Activated naive CD4-positive, alpha-beta T cell treated with anti-CD3 and anti-CD28 coated beads, Interleukin-2, amount 50 U/mL, for 16 hours (primary cell): ENCODE measurements at places on chromosomes 6 and 20.
A peak's percentile ranks its signal among the peaks of the same experiment; 100 is the strongest.

- DNase-seq = no peak
Measured at GRCh38 chr6:104692008-104692407, 167.7 kb downstream of the HACE1 start.

DNA sequence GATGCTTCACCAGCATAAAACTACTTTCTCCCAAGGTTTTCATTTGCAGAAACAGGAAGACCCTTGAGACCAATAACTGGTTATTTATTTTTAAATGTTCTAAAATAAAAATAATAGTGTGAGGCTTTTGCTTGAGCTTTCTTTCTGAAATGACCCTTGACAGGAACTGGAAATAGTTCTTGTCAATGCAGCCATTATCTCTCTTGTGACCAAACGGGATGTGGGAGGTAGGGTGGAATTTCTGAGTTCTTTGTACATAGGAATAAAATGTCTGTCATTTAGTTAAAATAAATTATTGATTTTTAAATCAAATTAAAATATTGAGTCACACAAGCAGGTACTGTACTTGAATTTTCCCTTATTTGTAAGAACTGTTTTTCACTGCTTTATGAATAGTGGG, 110.2 kb upstream of the CCN2 start:
- DNase-seq = no peak

- DNase-seq = no peak
Measured at GRCh38 chr6:17907406-17908229, 79.8 kb downstream of the KIF13A start.

DNA sequence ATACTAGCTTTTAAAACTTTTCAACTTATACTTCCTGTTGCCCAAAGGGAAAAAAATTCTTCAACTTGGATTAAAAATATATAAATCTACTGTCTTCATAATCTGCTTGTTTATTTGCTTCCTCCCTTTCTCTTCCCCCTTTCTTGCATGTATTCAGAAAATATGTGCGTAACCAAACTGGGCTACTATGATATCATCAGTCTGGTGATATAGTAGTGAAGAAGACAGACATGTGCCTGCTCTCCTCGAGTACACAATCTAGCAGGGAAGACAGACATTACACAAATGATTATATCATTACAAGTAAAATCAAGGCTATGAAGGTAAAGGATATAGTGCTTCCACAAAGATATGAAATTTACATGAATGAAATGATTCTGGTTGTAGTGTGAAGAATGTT, 31.0 kb downstream of the IBTK start:
- DNase-seq = no peak

DNA sequence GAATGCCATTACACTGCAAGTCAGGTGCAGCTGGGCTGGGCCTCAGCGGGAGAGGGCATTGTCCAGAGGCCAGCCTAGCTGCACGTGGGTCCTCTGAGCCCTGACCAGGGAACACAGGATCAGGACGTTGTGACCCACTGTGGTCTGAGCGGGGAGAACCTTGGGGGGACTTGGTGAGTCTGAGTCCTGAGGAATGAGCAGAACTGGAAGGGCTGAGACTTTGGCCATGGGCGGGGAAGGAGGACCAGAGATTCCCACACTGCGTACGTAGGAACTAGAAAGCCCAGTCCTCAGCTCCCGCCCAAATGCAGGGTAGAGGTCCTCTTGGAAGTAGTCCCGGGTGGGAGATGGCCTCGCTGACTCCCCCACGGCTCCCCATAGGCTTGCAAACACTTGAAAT, 42.5 kb downstream of the GABRR2 start:
- no peak for DNase-seq

- DNase-seq = no peak
Measured at GRCh38 chr6:36636283-36636682, 42.1 kb downstream of the SRSF3 start.

- DNase-seq = no peak
Measured at GRCh38 chr6:116586276-116586675, 15.0 kb downstream of the RWDD1 start.

DNA sequence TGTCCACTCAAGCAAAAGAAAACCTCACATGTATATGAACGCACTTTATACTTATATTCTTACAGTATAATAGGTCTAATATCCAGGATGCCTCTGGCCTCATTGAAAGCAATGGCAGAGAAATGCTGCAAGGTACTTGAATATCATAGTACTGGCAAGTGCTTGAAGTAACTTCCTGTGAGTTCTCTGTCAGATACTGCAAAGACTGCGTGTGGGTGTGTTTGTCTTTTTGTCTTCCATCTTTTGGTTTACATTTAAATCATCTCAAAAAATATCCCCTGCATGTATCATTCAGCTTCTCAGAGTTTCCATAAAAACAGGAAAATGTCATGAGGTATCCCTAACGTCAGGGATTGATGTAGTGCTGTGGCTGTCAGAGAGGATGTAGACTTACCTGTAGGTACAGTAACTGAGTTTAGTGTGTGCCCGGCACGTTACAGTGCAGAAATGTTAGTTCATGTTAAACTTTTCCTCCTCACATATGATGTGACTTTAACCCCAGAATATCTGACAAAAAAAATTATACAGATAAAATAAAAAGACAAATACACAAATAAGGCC, 184.3 kb downstream of the DST start:
- no peak for DNase-seq

- DNase-seq = peak; percentile 25
Measured at GRCh38 chr6:105981002-105981887, 104.9 kb upstream of the PRDM1 start.

DNA sequence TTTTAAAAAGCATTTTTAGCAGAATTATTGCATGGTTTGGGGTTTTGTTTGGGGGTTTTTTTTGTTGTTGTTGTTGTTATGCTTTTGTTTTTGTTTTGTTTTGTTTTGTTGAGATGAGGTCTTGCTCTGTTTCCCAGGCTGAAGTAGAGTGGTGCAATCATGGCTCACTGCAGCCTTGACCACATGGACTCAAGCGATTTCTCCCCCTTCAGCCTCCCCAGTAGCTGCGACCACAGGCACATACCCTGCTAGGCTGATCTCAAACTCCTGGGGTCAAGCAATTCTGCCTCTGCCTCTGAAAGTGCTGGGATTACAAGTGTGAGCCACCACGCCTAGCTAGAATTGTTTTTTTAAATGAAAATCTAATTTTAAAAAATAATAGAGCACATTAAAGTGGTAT, 35.7 kb downstream of the UBR2 start:
- no peak for DNase-seq

GRCh38 chr6:37776566-37776965, 43.0 kb upstream of the ZFAND3 start:
- no peak for DNase-seq

DNA sequence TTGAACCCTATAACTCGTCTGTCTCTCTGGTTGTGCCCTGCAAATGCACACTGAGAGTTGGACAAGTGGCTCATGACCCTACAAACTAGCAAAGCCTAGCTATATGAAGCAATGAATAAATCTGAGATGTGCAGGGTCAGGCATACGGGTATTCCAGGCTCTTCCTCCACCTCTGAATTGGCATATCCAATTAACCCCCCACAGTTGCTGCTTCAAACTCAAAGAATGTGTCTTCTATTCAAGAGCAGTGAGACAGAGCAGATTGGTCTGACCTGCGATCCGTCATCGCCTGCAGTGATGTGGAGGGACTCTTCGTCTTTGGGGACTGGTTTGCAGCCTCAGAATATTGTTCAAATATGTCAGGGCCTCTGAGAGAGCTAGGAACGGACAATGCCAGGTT, 59.8 kb downstream of the LAMP5 start:
- no peak for DNase-seq

DNA sequence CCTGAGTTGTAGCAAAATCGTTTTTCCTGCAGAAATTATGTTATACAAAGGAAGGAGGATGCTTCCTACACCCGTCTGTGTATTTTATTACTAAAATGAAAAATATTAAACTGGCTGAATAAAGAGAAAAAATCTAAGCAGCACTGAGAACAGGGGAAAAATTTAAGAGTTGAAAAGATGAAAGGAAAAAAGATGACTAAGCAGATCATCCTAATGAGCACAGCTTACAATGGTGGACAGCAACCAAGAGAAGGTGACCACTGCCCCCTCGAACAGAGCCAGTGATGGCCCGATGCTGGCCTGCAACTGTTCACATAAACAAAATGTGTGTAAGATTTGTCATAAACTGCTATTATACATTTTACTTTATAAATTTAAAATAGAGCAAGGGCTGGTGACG, 4.2 kb downstream of the PROKR2 start:
- no peak for DNase-seq

- DNase-seq = no peak
Measured at GRCh38 chr6:10338151-10338550, 76.7 kb downstream of the TFAP2A start.

DNA sequence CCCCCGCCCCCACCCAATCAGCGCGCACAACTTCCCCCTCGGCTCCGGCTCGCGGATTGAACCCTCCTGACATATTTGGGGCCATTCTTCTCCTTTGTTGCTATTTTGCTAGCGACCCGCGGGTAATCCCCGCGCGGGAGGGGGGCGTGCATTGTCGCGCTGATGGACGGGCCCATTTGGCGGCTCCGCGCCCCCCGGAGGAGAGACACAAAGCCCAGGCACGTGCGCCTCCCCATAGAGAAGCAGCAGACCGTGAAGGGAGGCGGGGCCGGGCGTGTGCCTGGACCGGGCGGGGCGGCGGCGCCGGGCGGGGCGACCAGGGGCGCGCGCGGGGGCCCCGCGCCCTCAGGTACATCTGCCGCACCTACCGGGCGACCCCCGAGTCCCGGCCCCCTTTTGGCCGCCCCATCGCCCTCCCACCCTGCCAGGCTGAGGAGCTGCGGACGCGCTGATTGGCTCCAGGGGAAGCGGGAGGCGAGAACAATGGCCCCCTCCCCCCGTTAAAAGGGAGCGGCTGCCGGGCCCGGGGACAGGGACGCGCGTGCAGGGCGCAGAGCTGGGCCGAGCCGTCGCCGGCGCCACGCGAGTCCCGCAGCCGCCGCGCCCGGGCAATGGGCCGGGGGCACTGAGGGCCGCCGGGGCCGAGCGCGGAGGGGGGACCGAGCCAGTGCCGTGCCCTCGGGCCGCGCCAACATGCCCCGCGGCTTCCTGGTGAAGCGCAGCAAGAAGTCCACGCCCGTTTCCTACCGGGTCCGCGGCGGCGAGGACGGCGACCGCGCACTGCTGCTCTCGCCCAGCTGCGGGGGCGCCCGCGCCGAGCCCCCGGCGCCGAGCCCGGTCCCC, at the start of gene INSM1:
INSM1 (plus strand) TSS at position 530 of the 843 bp plus-strand sequence; CDS start at position 694, 164 bp downstream.
- no peak for DNase-seq

GRCh38 chr6:168028181-168028580, 30.7 kb downstream of the KIF25 start:
- DNase-seq = no peak

DNA sequence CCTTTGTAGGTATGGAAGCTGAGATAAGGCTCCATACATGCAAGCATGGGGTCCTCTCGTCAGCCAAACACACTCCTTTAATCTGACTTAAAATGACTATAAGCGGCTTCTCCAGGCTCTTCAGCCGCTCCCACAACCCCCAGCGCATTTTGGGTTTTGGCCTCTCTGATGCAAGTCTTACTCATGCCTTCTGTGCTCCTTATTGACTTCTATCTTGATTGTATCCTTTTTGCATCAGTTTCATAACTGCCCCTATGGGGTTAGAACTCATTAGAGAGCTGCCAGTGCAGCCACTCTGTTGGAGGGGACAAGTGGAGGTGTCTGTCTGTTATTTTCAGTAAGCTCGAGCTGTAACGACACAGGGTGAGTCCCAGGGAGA, 70.1 kb upstream of the TAB2 start:
- no peak for DNase-seq

GRCh38 chr20:62539198-62540045, 63.6 kb upstream of the GATA5 start:
- no peak for DNase-seq

- no peak for DNase-seq
Measured at GRCh38 chr20:4112481-4113421, 97.4 kb upstream of the RNF24 start.

DNA sequence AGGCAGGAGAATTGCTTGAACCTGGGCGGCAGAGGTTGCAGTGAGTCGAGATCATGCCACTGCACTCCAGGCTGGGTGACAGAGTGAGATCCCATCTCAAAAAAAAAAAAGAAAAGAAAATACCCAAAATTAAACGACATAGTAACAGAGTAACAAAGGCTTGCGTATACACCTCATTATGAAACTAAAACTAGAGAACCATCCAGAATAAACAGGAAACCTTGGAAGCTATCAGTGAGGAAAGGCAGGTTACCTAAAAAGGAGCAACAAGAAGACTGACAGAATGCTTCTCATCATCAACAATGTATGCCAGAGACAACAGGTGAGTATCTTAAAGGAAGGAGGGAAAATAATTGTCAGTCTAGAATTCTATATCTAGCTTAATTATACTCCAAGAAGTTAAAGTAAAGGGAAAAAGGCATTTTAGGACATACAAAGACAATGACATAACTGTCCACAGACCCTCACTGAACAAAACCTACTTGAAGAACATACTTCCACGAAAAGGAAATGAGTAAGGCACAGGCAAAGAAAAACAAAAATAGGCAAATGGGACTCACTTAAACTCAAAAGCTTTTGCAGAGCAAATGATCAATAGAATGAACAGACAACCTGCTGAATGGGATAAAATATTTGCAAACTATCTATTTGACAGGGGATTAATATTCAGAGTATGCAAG, 64.1 kb upstream of the NT5E start:
- DNase-seq = no peak

DNA sequence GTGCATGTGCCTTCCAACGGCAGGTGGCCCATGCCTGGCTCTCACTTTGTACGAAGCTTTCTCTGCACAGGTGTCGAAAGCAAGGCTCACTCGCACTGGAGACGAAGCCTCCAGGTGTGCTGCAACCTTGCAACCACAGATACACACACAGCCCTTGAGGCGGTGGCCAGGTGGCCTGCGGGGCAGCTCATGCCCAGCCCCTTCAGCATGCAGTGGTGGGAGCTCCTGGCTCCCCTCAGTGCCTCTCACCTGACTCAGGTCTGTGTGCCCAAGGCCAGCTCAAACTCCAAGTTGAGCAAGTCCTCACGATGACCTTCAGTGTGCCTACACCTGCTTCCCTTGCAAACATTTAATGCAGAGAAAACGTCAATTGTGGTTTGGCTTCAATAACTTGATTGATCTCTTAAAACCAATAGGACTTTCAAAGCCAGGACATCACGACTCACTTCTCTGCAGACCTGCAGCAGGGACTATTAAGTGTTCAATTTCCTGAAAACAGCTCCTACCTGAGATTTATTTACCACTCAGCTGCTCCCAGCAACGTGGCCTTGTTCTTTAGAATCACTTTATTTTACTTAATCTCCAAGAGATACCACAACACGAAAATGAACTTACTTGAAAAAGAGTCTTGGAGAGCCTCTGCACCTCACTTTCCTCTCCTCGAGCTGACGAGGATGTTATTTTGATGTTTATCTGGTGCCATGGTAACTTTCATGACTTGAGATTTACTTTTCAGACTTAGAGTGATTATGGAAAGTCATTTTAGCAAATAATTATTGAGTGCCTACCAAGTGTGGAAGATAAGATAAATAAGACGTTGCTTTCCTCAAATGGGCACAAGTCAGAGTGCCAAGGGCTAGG, 86.3 kb downstream of the SLC22A23 start:
- DNase-seq = no peak

GRCh38 chr20:10987651-10988383, 314.0 kb upstream of the JAG1 start:
- DNase-seq = no peak
